ENCODE measurements at places on chromosomes 6 and 20. TPM values are rescaled to one million over a fixed set of nuclear protein-coding genes. Genes with fewer than 3 reads are reported as not detected.

Gene PRPH2
- total RNA-seq = not detected

Gene COL11A2
- 0.69 TPM for total RNA-seq

Gene CTAGE9
- not detected for total RNA-seq

Gene SLC52A3
- total RNA-seq = not detected

Gene SLC13A3
- not detected for total RNA-seq

Gene EYS
- not detected for total RNA-seq

Gene LPIN3
- 0.97 TPM for total RNA-seq

Gene PPP1R3G
- not detected for total RNA-seq

Gene OR2H1
- total RNA-seq = not detected

Gene TINAG
- not detected for total RNA-seq
